T-helper 17 cell (primary cell): ENCODE measurements at places on chromosomes 2 and 18. TPM values are rescaled to one million over a fixed set of nuclear protein-coding genes. Genes with fewer than 3 reads are reported as not detected.

The AOX1 gene
- not detected for total RNA-seq

The HK2 gene
- 11.3 TPM for total RNA-seq

The ALLC gene
- not detected for total RNA-seq

DNA sequence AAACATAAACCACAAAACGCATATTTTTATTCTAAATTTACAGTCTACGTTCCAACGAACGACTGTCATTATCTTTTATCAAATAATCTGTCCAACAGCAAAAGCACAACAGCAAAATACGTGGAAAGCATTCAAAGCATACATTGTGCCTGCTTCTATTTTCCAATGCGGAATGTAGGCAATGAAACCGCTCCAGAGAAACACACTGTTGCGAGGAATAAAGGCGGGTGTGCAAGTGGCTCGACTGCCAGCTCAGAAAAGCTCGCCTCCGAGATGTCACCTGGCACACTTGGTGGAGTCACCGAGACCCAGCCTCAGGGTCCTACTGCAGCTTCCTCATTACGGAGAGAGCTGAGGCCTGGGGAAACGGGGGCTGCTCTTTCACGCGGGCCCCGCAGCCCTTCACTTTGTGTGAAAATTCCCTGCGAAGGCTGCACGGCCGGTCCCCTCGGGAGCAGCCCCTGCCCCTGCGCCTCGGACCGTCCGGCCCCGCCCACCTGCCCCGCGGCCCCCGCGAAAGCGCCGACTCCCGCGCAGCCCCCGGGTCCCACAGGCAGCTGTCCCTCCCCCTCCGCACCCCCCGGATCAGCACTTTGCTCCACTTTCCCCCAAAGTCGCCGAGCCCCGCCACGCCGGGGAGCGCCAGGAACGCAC lies 752 bp downstream of the MGAT4A start:
- H3K36me3 ChIP-seq, result no peaks in the 10 kb centered on the region
- no peaks in the 10 kb centered on the region for H3K27me3 ChIP-seq
- H3K27ac ChIP-seq, result peak overlapping the region; percentile 98
- peaks cover 53% of the 10 kb centered on the region for H3K4me1 ChIP-seq
- peak; percentile 44 for DNase-seq

GRCh38 chr2:134446383-134447017 lies 192.6 kb downstream of the MGAT5 start:
- H3K4me1 ChIP-seq, result peaks cover 14% of the 10 kb centered on the region
- H3K36me3 ChIP-seq, result peaks cover 4% of the 10 kb centered on the region
- H3K27ac ChIP-seq, result no peak overlapping the region
- DNase-seq, result no peak
- no peak overlapping the region for H3K4me3 ChIP-seq
